ENCODE measurements at places on chromosomes 3 and 15.

GRCh38 chr3:152646004-152646403 is 188.9 kb upstream of the P2RY1 start:
- no peak for DNase-seq

- no peak for DNase-seq
Observed at GRCh38 chr3:12833222-12834161, 7.9 kb downstream of the RPL32 start.

GRCh38 chr3:129276385-129276784 is 2.3 kb upstream of the HMCES start:
- DNase-seq: no peak

DNA sequence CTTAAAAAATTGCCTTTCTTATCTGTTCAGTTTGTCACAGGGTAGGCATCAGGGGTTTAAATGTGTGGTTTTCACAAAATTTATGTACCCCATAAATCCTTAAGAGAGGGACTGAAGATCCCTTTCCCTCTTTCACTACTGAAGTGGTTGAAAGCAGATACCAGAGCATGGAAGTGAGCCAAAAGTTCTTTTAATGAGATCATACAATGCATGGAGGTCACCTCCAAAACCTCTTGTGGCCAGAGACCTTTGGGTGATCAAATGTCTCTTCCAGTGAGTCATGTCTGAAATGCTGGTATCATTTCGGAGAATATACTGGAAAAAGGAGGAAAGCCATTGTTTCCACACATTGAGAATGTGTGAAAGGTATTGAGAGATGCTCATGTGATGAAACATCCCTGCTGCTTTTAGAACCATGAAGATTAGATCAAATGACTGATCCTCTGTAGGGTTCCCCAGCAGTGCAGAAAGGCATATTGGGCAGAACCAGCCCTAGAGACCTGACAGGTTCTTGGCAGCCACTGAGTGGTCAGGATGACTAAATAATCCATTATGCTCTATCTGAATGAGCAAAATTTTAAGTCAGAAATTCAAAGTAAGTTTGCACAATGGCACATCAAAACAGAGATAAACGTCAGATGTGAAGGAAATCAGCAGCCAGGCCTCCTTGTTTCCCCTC is 165.8 kb upstream of the SLC2A2 start:
- DNase-seq: no peak

DNA sequence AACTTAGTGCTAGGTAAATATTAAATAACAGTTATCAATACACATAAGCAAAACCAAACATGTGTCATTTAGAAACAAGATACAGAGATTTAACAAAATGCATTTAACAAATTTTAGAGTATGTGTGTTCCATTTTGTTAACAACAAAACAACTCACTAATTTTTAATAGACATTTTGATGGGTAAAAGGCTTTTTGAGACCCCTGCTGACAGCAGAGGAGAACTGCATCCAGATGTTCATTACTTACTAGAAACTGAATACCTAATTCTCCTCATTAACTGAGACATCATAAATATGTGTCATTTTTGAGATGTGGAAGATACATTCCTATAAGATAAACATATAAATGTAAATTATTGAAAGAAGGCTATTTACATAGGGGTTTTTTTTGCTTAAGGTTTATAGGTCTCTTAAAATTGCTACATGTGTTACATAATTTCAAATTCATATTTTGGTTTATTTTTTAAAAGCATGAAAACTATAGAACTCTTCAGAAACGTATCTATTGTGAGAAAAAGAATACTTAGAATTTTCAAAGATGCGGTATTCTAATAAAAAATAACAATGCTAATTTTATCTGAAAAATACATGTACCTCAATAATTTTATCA is 1009.8 kb downstream of the TUSC7 start:
- no peak for DNase-seq

GRCh38 chr3:58728723-58729122 is 62.1 kb upstream of the FAM3D start:
- no peak for DNase-seq

DNA sequence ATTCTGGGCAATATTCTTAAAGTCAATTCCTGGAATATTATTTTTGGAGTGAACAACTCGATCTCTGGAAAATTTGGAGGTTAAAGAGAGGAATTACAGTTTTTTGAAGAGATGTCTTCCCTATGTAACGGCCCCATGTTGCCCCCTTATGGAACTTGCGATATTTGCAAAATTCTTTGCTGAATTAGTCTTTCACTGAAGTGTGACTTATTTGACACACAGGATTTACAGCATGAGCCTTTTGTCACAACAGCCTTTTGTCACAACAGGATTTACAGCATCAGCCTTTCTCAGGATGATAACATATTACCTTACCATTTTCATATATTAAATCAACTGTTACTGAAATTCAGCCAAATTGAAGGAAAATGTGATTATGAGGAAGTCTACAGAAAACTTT is 37.8 kb upstream of the SPTSSB start:
- DNase-seq: no peak

DNA sequence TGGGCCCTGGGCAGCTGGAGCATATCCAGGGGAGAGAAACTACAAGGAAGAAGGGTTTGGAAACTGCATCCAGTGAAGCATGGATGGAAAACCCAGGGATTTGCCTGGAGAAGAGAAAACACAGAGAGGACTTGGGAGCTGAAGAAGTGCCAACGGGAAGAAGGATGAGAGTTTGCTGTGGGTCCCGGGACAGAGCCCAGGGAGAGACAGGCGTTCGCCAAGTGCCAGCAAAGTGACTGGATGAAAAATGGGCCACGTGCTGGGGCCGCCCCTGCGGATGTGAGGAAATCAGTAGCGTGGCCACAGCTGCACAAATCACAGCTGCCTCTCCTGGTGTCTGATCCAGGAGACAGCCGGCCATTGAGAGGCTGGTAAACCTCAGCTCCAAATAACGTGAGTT is 70.4 kb downstream of the HES1 start:
- no peak for DNase-seq

DNA sequence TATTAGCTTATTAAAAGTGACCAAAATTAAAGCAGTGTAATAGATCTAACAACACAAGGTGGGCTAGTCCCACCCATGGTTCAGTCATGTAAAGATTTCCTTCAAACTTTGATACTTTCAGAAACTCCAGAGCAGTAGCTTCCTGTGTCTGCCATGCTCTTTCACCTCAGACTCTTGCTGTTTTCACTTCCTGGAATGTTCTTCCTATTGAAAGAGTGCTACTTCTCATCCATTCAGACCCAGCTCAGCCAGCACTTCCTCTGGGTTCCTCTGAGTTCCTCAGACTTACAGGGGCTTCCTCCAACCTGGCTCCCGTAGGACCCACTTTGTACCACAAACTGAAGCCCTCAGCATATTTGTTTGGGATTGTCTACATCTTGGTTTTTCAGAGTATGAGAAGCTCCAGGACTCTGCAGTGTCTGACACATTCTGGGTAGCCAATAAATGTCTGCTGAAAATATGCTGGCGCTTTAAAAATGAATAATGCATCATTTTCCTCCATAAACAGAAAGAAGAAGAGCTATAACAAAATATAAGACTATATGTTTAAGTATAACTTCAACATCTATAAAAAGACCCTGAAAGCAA is 18.0 kb downstream of the NCEH1 start:
- no peak for DNase-seq

- DNase-seq: no peak
Observed at GRCh38 chr15:90667073-90667754, 49.9 kb upstream of the BLM start.

GRCh38 chr3:175214216-175214615 is 355.1 kb downstream of the NAALADL2 start:
- DNase-seq: no peak

DNA sequence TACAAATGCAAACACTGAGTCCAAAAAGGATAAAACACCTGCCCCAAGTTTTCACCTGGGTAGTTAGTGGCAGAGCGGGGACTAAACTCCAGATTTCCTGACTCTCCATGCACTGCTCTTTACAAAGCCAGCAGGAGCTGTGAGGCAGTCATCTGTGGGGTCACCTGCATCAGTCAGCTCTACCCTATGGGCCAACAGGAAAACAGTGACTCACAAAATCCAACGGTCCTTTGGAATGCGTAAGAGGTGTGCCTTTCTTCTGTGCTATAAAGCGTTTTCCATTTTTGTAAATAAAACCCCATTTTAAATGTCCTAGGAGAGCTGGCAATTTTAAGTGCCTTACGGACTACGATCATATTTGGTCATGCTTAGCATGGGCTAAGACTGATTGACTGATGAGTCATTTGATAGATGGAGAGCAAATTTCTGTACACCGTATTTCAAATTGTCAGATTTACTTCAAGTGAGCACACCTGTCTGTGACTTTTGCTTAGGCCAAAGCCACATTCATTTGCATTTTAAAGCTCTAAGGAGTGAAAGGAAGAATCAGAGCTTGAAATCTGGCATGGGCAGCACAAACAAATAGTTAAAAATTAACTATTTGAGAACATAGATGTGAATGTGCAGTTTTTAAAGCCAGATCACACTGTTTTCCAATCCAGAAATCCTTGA is 4.4 kb upstream of the COL8A1 start:
- no peak for DNase-seq

DNA sequence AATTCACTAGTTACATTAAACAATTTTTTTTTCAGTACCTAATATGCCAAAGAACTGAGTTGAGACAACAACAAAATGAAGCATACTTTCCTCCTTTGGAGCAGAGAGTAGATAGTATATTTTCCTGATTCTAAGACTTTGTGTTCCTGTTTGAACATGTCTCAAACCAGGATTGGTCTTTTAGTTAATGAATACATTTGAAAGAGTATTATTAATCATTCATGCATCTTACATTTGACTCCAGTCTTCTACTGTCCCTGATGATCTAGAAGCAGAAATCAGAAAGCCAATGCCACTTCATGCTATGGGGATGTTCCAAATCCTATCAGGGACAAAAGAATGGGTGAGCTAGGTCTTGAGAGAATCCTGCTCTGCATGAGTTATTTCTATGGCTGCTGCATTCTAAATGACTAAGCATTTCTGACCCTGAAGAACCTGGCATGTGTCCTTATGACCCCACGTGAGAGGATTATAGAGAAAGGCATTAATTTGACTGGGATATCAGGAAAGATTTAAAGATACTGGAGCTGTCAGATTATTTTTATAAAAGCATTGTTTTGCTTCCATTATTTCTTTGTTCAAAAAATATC is 32.9 kb upstream of the MBNL1 start:
- no peak for DNase-seq

DNA sequence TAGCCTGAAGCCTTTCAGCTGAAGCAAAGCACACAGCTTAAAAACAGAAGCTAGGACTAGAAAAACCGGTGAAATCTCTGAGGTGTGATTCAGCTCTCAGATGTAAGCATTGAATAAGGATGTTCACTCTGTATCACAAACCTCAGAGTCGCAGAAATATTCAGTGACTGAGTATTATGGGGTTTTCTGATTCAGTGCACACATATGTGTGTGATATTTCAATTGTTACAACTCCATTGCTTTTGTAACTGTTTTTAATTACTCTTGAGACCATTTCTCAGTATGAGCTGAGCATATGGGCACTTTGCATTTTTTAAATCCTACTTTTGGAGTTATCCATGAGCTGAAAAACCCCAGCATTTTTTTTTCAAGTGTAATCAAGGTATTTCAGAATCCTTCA is 868.8 kb downstream of the NTRK3 start:
- no peak for DNase-seq

GRCh38 chr3:166837535-166837934 is 542.6 kb downstream of the ZBBX start:
- no peak for DNase-seq

GRCh38 chr15:42819786-42820185 is 82.9 kb upstream of the CDAN1 start:
- no peak for DNase-seq

GRCh38 chr3:134677987-134678308 is 27.1 kb upstream of the KY start:
- no peak for DNase-seq
